GF-D8 (cell line): ENCODE measurements at places on chromosomes 2 and 18.

GRCh38 chr18:79851950-79852349, 54.2 kb downstream of the KCNG2 start:
- no peak for DNase-seq

- no peak for DNase-seq
These were observed 19.3 kb upstream of the SMCHD1 start for GRCh38 chr18:2636126-2636631.

DNA sequence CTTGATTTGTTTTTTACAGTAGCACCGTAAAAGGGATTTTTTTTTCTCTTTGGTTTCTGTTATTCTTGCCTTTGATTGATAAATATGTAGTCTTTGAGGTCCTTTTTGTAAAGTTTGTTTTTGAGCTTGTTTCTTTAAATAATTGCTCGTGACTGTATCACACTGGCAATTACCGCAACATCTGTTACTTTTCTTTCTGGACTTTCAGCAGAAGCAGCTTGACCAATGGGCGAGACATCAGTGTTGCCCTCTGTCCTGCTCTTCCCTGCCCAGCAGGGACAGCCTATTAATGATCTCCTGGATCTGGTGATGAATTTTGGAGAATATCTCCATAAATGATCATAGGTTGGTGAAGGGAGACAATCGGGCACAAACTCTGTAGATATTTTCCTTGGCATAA, 74.9 kb downstream of the TDRD15 start:
- no peak for DNase-seq

DNA sequence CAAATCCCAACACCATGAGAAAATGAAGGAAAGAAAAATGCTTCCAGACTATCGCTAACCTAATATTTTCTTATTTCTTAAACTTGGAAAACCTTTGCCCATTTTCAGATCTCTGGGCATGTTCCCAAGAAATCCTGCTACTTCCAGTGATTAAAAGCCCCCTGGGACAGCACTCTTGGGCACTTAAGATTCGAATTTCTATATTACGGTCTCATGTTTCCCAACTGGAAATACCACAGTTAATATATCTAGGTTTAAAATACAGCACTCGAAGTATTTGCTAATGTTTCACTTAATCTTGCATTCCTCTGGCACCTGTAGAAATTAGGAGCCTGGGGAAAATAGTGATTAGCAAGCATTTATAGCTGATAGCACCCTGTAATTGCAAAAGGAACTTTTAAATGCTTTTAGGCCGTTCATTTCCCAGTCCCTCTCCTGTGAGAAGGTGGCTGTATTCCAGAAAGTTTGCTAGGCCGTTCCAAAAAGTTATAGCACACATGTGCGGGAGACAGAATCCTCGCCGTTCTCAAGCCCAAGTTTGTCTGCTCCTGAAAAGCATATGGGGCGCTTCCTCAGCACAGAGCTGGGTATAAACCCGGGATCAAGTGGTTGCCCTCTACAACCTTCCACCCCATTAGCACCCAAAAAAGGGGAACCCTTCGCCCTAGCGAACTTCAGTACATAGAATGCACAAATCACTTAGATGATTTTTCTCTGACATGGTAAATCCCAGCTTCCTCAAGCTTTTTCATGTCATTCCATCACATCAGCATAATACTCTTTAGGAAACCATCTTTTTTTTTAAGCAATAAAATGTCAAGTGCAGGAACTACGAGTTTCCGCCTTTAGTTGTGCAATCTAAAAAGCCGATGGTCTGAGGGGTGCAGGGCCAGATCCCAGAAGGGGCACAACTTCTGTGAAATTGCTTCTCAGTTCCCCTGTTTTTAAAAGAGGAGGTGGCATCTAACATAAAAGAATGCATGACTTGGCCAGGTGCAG, 60.6 kb downstream of the DIPK1C start:
- peak; percentile 15 for DNase-seq

- no peak for DNase-seq
These were observed 119.5 kb downstream of the NCK2 start for GRCh38 chr2:105864262-105864661.

GRCh38 chr2:176157499-176158185, 535 bp downstream of the HOXD3 start:
- no peak for DNase-seq

- no peak for DNase-seq
These were observed 37.4 kb downstream of the ACTR2 start for GRCh38 chr2:65264821-65265670.

DNA sequence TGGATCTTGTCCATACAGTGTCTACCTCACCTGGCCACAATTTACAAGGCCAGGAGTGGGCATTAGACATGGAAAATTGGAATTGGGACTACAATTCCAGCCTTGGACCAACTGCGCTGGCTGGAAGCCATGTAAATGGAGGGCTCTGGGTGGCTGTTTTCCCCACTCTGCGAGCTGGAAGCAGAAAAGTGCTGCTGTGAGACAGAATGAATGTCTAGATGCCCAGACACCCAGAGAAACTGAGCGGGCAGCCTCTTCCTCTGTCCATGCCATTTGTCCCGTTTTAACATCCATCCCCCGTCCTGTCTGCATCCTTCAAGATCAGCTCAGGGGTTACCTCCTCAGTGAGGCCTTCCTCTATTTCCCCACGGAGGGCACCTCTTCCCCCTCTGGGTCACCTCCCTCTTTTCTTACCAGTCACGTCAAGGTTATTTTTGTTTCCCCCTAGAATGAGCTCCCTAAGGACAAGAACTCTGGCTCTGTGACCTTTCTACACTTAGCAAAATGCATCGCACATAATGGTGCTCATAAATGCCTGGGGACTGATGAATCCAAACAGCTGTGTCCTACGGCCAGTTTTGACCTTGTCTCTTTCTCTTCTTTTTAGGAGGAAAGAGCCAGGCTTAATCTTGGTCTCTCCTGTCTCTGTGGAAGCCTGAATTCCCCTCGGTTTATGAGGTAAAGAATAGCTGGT, 41.2 kb downstream of the MCFD2 start:
- no peak for DNase-seq

- DNase-seq: peak; percentile 71
These were observed 18.3 kb downstream of the YPEL5 start for GRCh38 chr2:30165050-30165520.

GRCh38 chr18:62577765-62578164, 54.9 kb downstream of the ZCCHC2 start:
- DNase-seq: no peak

- no peak for DNase-seq
These were observed 87.0 kb upstream of the SPATS2L start for GRCh38 chr2:200219309-200220113.

GRCh38 chr2:43302961-43303494, 76.6 kb upstream of the ZFP36L2 start:
- no peak for DNase-seq

DNA sequence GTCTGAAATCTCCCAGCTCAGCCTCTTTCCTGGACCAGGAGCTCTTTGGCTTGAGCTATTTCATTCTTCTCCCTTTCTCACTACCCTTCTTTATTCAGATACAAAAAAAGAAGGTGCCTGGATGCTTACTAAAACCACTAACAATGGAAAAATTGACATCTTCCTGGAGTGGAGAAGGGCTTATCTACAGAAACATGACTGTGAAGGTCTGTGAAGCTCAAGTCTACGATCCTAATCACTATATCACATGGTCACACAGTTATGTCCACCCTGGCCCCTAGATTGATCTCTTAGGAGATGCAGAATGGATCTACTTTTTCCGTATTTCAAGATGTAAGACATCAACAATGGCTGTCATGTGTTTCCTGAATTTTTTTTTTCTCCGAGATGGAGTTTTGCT, 5.7 kb upstream of the KRCC1 start:
- DNase-seq: no peak

GRCh38 chr2:31945572-31945935, 65.3 kb downstream of the MEMO1 start:
- no peak for DNase-seq

- no peak for DNase-seq
These were observed 39.3 kb upstream of the NRXN1 start for GRCh38 chr2:51071191-51071590.

- DNase-seq: no peak
These were observed 15.5 kb downstream of the SLC66A2 start for GRCh38 chr18:79935925-79936324.

DNA sequence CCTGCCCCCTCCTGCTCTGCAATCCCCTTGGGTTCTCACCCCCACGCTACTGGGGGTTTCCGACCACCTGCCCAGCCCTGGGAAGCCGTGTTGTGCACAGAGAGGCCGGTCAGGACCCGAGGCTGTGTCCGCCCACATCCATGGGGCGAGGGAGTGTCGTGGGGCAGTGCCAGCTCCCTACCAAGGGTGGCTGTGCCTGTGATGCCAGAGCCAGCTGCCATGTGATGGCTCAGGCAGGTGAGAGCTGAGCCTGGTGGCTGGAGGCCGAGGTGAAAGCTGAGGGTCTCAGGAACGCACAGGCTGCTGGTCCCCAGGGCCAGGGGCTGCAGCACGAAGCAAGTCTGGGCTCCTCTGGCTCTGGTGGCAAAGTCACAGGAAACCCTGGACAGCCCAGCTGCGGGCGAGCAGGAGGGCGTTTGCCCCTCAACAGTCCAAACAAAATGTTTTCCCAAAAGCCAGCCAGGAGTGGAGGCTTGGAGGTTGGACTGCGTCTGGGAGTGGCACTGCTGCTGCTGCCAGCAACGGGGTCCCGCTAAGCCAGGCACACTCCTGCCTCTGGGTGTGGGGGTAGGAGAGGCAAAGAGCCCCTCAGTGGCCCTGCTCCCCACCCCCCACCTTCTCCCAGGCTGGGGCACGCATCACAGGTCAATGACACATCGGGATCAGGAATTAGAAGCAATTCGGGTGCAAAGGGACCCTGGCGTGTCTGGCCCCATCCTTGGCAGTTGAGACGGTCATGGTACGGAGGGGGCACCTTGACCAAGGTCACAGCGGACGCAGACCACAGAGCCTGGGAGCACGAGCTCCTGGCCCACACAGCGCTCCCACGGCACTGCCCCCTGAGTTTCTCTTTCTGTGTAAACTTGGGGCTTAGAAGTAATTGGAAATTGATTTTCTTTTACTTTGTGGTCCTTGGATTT, 72.4 kb upstream of the GPC1 start:
- no peak for DNase-seq

- DNase-seq: no peak
These were observed 30.7 kb upstream of the ERCC3 start for GRCh38 chr2:127324635-127325034.

DNA sequence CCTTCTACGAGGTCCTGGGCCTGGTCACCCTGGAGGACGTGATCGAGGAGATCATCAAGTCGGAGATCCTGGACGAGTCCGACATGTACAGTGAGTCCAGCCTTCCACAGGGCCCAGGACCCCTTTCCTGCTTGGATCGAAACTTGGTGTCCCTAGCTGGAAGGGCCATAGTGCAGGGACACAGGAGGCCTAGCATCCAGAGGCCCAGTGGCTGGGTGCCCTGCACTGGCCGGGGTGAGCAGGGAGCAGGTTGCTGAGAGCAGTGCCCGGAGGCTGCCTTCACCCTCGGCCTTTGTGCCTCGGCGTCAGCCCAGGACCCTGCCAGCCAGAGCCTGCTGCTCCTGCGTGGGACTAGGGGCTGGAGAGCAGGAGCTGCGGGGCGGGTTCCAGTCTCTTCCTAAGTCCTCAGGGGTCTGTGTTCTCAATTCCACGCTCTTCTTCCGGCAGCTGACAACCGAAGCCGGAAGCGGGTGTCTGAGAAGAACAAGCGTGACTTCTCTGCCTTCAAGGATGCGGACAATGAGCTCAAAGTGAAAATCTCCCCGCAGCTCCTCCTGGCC, 18.9 kb upstream of the CNNM3 start:
- DNase-seq: no peak

DNA sequence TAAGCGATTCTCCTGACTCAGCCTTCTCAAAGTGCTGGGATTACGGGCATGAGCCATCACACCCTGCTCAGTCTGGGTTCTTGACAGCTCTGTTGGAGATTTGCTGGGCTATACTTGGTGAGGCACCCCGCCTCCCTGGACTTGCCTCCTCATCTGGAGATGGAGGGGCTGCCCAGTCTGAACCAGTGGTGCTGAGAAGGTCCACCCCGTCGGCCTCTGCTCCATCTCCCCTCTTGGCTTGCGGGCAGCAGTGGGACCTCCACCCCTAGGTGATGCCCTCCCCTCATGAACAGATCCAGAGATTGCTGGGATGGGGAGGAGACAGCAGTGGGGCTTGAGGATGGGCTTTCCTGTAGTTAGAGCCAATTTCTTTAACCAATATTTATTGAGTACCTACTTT, 120.9 kb downstream of the CLIP4 start:
- no peak for DNase-seq

DNA sequence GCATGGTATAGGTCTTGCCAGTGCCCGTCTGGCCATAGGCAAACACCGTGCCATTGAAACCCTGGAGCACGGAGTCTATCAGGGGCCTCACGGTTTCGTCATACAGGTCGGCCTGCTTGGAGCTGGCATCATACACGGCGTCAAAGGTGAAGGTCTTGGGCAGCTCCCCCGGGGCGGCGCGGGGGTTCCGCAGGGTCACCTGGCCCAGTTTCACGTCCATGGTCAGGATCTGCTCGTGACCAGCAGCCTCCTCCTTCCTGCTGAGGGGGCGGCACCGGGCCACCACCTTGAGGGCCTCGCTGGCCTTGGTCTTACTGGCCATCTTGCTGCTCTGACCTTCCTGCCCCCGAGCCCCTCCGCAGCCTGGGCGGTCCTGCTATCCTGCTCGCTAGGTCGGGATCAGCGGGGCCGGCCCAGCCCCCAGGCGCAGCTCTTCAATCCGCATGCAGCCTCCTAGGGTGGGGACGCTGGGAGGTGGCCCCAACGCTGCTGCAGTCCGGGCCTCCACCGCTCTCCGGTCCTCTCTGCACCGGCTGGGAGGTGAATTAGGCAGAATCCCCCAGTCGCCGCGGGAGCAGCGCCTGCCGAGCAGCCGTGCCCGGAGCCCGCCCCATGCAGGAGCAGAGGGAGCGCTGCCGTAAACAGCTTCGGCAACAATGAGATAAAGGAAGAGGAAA, 563 bp downstream of the KIF3C start:
- no peak for DNase-seq

- DNase-seq: no peak
These were observed 25.2 kb downstream of the PTRHD1 start for GRCh38 chr2:24768013-24768412.

DNA sequence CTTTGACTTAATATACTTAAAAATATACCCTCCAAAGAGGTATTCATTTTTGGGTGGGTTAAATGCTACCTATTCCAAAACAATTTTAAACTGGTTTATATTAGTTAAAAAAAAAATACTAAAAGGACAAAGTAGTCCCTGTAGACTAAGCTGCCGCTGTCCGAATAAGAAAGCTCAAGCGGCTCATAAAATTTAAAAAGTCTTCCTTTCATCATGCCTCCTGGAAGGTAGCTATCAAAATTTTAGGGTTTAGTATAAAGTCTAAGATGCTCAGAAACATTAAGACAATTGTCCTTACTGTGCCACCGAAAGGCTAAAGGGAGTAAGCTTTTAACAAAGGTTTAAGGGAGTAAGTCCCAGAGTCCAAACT, 440 bp upstream of the UGGT1 start:
- no peak for DNase-seq

GRCh38 chr2:117360586-117360985, 453.9 kb upstream of the DDX18 start:
- DNase-seq: no peak
